ENCODE measurements at places on chromosomes 6 and 20. TPM values are rescaled to one million over a fixed set of nuclear protein-coding genes. Genes with fewer than 3 reads are reported as not detected.
A peak's percentile ranks its signal among the peaks of the same experiment; 100 is the strongest.

The PDE7B gene
- total RNA-seq, result 0.20 TPM

The FAM83D gene
- 87.9 TPM for total RNA-seq

The MCCD1 gene
- total RNA-seq, result not detected

The SLC12A5 gene
- total RNA-seq, result 3.8 TPM

The PRDM13 gene
- not detected for total RNA-seq

DNA sequence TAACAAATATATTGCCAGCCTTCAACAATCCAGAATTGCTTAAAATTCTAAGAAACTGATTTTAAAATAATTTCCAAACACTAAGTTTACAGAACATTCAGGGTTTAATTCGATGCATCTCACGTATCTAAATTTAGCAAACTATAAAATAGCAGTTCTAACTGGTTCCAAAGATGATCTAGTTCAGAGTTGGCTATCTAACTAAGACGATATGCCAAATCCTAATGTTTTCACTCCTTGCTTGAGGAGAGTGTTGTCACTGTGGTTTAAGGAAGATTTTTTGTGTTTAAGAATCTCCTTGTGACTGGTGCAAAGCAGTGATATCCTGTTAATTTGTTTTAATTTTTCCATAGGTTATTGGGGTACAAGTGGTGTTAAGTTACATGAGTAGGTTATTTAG lies 311.5 kb upstream of the ID4 start:
- H3K27ac ChIP-seq, result no peak overlapping the region
- no peaks in the 10 kb centered on the region for H3K4me1 ChIP-seq
- no peak for DNase-seq
- no peaks in the 10 kb centered on the region for H3K36me3 ChIP-seq
- no peak overlapping the region for H3K4me3 ChIP-seq

DNA sequence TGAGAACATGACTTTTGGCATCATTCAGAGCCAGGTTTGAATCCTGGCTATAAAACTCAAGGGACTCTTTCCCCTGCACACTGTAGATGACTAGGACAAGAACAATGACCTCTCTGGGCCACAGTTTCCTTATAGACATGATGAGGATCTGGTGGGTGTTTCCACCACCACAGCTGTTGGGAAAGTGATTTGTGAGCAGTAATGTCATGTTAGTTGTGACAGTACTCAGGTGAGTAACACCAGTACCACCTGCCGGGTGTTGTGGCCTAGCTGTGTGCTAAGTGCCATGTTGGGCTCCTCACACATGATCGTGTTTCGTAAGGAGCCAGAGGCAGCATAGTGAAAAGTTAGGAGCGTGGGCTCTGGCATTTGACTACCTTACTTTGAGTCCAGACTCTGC lies 24.1 kb downstream of the HM13 start:
- H3K4me3 ChIP-seq, result no peak overlapping the region
- H3K27me3 ChIP-seq, result no peaks in the 10 kb centered on the region
- peaks cover 47% of the 10 kb centered on the region for H3K36me3 ChIP-seq
- DNase-seq, result no peak

- peak; percentile 25 for DNase-seq
- no peak overlapping the region for H3K27ac ChIP-seq
- H3K4me1 ChIP-seq, result peaks cover 19% of the 10 kb centered on the region
- no peak overlapping the region for H3K4me3 ChIP-seq
- H3K36me3 ChIP-seq, result peaks cover 4% of the 10 kb centered on the region
These were observed 3.5 kb downstream of the FOXO3 start for GRCh38 chr6:108564178-108564577.

- H3K4me1 ChIP-seq, result no peaks in the 10 kb centered on the region
- no peak for DNase-seq
- no peak overlapping the region for H3K4me3 ChIP-seq
- H3K36me3 ChIP-seq, result no peaks in the 10 kb centered on the region
- H3K27ac ChIP-seq, result no peak overlapping the region
These were observed 70.0 kb upstream of the SMIM29 start for GRCh38 chr6:34318499-34319470.

DNA sequence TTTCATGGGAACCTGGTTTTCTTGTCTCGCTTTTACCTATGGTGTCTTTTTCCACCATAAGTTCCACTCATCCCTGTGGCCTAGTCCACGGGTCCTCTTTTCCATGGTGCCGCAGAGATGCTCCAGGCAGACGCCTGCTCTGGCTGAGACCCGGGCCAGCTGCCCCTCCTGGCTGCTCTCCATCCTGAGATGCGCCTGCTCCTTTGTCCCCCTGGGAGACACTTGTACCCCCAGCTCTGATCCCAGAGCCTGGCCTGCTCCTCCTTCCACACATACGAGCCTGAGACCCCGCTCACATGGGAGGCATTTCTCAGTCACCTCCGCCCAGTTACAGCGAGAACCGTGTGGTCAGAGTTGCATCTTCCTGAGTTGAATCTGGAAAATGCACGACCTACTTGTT lies 29.6 kb downstream of the RNASET2 start:
- H3K36me3 ChIP-seq, result no peaks in the 10 kb centered on the region
- H3K4me1 ChIP-seq, result peaks cover 2% of the 10 kb centered on the region
- no peak overlapping the region for H3K27ac ChIP-seq
- no peak overlapping the region for H3K4me3 ChIP-seq
- DNase-seq, result no peak

GRCh38 chr20:8212286-8212685 lies 80.2 kb downstream of the PLCB1 start:
- DNase-seq, result no peak
- no peak overlapping the region for H3K27ac ChIP-seq
- no peaks in the 10 kb centered on the region for H3K36me3 ChIP-seq
- no peak overlapping the region for H3K4me3 ChIP-seq
- no peaks in the 10 kb centered on the region for H3K4me1 ChIP-seq
- no peaks in the 10 kb centered on the region for H3K27me3 ChIP-seq

Data from SJCRH30 (cell line).